ENCODE measurements at places on chromosomes 16 and 17.

DNA sequence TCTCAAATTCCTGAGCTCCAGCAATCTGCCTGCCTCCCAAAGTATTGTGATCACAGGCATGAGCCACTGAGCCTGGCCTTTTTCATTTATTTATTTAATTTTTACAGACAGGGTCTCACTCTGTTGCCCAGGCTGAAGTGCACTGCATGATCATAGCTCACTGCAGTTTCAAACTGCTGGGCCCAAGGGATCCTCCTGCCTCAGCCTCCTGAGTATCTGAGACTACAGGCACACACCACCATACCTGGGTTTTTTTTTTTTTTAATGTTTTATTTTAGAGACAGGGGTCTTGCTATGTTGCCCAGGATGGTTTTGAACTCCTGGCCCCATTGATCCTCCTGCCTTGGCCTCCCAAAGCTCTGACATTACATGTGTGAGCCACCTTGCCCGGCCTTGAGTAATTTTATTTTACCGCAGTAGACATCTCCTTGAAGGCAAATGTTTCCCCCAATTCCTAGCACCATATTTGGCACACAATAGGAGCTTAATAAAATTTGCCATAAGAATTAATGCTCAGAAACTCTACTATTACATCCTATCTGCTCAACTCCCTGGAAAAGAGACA is 1.9 kb upstream of the EEF2K start:
- no peak overlapping the region for H3K27ac ChIP-seq
- H3K27me3 ChIP-seq: no peaks in the 10 kb centered on the region
- DNase-seq: no peak

GRCh38 chr16:1678500-1679098 is 520 bp downstream of the JPT2 start:
- DNase-seq: peak; percentile 23
- H3K36me3 ChIP-seq: peaks cover 24% of the 10 kb centered on the region
- peak overlapping the region; percentile 80 for H3K27ac ChIP-seq
- H3K27me3 ChIP-seq: no peaks in the 10 kb centered on the region
- peak overlapping the region; percentile 93 for H3K4me3 ChIP-seq

- H3K36me3 ChIP-seq: peaks cover 13% of the 10 kb centered on the region
- H3K4me1 ChIP-seq: peaks cover 10% of the 10 kb centered on the region
- H3K27me3 ChIP-seq: no peaks in the 10 kb centered on the region
- DNase-seq: no peak
- no peak overlapping the region for H3K4me3 ChIP-seq
- H3K27ac ChIP-seq: peak overlapping the region; percentile 31
These were observed 5.2 kb downstream of the TRAF4 start for GRCh38 chr17:28748852-28749515.

DNA sequence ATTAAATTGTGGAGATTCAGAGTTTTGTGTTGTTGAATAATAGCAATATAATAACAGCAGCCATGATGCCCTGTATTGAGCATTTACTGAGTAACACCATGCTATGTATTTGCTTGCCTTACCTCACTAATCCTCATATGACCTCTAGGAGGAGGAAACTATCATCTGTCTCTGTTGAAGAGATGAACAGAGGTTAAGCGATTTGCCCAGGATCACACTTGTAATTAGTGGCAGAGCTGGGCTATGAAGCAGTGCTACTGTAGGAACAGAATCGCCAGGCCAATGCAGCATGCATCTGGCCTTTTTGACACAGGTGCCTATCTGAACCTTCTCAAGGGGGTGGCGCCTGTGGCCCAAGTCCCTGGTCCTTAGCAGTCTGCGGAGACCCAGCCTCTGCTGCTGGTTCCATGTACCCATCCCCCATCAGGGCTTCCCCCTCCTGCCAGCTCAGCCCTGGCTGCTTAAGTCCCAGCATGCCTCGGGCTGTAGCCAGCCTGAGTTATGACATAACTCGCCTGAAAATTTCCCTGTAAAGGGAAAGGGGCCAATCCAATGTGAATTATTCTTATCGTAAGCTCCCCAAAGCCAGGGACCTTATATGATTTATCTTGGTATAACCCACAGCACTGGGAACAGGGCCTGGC is 50.4 kb upstream of the HS3ST2 start:
- no peaks in the 10 kb centered on the region for H3K27me3 ChIP-seq
- no peak for DNase-seq
- H3K27ac ChIP-seq: no peak overlapping the region
- no peak overlapping the region for H3K4me3 ChIP-seq
- no peaks in the 10 kb centered on the region for H3K36me3 ChIP-seq

DNA sequence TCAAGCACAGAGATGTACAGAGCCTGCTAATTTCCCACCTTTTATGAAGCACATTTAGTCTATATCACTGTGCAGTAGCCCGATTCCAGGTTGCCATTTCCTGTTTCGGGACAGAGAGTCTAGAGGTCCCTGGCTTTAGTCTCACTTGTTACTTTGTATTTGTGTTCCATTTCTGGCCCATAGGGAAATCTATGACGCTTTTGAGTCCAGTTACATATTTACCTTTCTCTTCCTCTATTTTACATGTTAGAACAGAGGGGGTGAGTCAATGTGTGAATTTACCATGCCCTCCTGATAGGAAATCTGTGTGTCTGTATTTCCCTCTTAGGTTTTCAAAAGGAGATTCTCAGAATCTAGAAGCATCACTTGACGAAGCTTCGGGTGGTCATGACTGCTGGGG is 227.1 kb upstream of the ZFHX3 start:
- H3K36me3 ChIP-seq: no peaks in the 10 kb centered on the region
- no peaks in the 10 kb centered on the region for H3K4me1 ChIP-seq
- no peak for DNase-seq

DNA sequence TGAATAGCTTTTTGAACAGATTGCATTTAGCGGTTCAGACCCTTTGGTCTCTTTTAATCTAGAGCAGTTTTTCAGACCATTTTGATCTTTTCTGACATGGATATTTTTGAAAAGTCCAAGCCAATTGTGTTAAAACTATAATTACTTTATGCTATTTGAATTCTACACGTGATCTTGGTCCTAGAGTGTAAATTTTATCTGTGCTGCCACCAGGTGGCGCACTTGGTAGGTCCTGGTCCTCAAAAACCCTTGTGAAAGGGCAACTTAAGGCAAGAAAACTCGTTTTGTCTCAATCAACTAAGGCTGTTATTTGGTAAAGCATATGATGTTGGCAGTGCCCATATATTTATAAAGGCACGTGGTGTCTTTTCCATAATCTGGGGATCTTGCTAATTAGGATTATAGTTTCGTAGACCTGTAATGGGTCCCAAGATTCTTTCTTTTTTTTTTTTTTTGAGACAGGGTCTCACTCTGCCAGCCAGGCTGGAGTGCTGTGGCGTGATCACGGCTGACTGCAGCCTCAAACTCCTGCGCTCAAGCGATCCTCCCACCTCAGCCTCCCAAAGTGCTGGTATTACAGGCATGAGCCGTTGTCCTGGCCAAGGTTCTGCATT is 43.9 kb upstream of the TEX2 start:
- H3K27ac ChIP-seq: no peak overlapping the region
- H3K4me1 ChIP-seq: peaks cover 1% of the 10 kb centered on the region
- H3K27me3 ChIP-seq: peaks cover 3% of the 10 kb centered on the region
- DNase-seq: peak; percentile 49

DNA sequence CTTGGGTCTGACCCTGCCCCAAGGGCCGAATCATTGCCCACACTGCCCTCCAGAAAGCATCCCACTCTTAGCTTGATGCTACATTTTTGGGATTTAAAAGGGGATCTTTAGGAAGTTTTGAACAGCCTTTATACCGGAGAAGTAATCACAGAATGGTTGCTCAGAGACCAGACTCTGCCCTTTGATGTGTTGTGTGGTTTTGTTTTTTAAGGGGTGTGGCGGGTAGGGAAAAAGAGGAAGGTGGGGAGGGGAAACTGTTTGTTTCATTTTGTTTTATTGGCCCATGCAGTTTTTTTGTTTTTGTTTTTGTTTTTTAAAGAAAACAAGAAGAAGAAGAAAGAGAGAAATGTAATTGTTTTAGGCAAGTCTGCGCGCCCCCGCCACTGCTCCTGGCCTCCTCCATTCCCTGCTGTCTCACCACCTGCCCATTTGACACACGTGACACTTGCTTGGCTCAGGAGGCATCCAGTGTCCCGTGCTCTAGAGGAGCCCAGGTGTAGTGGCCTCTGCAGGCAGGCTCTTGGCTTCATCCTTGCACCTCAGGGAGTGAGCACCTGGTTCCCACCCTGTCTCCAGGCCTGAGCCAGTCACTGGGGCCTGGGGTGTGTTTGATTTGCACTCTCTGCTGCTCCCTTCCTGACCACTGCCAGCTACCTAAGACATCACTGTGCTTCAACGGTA is 35.7 kb downstream of the GNAO1 start:
- H3K36me3 ChIP-seq: no peaks in the 10 kb centered on the region
- H3K4me1 ChIP-seq: peaks cover 29% of the 10 kb centered on the region
- DNase-seq: no peak
- H3K4me3 ChIP-seq: peak overlapping the region; percentile 39
- peaks cover 26% of the 10 kb centered on the region for H3K27me3 ChIP-seq

GRCh38 chr16:83952587-83952939 is 477 bp upstream of the OSGIN1 start:
- no peak overlapping the region for H3K4me3 ChIP-seq
- no peak for DNase-seq
- peaks cover 15% of the 10 kb centered on the region for H3K4me1 ChIP-seq

DNA sequence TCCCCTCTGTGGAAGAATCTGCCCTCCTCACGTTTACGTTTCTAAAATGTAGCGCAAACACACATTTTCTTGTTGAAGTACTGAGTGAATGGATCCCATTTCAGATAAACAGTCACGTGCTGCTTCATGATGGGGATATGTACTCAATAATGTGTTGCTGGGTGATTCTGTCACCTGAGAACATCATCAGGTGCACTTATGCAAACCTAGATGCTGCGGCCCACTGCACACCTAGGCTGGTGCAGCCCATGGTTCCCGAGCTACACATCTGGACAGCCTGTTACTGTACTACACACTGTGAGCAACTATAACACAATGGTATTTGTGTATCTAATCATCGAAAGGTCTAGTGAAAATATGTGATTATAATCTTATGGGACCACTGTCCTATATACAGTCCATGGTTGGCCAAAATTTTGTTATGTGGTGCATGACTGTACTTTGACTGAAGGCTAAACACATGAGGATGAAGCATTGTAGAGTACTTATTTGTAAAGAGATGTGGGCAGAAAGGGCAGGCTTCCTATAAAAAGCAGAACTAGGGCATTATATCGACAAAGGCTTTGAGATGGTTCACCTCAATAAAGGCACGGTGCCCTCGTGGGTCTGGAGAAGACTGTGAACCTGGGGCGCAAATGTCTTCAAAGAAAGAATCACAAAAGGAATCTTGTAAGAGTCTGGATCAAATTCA is 26.3 kb downstream of the MARF1 start:
- no peak overlapping the region for H3K4me3 ChIP-seq
- no peak overlapping the region for H3K27ac ChIP-seq
- no peaks in the 10 kb centered on the region for H3K27me3 ChIP-seq
- no peaks in the 10 kb centered on the region for H3K4me1 ChIP-seq
- H3K36me3 ChIP-seq: peaks cover 55% of the 10 kb centered on the region

DNA sequence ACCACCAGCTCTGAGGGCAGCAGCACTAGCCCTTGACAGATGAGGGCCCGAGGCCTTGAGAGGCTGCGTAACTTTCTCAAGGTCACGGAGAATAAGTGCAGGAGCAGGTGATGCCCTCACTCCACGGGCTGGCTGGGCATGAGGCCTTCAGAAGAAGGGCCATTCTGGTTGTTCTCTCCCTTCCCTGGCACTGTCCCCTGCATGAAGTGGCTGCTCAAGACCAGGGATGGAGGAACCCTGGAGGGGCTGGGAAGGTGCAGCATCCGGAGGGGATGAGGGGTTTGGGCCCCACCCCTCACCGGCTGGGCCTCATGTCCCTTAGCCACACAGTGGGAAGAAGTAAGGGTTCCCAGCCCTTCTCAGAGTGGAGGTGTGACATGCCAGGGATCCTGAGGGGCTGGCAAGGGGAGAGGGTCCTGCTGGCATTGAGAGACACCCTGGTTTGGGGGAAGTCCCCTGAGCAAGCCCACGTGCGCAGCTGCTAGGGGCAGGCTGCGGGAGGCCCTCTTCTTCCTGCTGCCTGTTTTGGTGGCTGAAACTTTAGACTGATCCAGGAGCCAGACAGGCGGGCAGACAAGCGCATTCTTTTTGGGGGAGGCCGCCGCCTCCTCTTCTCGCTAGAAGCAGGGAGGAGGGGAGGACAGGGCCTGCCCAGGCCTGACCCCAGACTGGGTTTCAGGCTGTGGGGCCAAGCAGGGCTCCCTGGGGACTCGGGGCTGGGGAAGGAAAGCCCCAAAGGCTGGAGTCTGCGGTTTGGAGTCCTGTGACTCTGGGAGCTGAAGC is 74.0 kb downstream of the N4BP1 start:
- H3K4me1 ChIP-seq: peaks cover 5% of the 10 kb centered on the region
- peaks cover 4% of the 10 kb centered on the region for H3K36me3 ChIP-seq
- no peak overlapping the region for H3K4me3 ChIP-seq
- DNase-seq: no peak
- no peaks in the 10 kb centered on the region for H3K27me3 ChIP-seq

DNA sequence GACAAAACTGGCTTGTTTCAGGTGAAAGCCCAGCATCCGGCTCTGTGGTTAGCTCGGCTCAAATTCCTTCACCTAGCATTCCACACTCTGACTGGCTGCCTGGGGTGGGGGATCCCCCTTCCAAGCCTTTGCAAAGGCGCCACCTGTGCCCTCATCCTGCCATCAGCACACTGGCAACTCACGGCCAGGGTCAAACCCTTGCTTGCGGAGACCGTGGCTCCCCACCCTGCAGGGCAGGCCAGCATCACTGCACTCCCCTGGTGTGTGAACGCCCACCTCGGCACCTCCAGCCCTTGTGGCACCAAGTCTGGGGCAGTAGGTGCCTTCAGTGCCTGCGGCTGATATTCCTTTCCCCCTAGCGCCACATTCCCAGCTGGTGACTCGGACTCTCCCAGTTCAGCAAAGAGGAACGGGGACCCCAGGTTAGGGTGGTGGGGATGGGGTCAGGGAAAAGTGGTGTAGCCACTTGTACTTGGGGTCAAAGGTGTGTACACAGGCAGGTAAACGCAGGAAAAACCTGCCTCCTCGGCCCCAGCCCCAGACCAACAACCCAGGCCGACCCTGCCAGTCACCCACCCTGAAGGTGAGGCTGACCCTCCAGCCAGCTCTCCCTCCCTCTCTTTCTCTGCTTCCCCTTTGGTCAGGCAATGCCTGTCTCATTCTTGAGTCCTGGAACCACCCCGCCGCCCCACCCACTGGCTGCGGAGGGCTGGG is 1.1 kb downstream of the FLII start:
- H3K27me3 ChIP-seq: no peaks in the 10 kb centered on the region
- H3K27ac ChIP-seq: peak overlapping the region; percentile 90
- H3K4me3 ChIP-seq: peak overlapping the region; percentile 99
- no peak for DNase-seq
- peaks cover 30% of the 10 kb centered on the region for H3K36me3 ChIP-seq
